Activated CD8-positive, alpha-beta memory T cell treated with anti-CD3 and anti-CD28 coated beads for 1 hour (primary cell): ENCODE measurements at places on chromosomes 2 and 18.

GRCh38 chr2:1766851-1767811 lies 22.8 kb upstream of the PXDN start:
- DNase-seq, result no peak

DNA sequence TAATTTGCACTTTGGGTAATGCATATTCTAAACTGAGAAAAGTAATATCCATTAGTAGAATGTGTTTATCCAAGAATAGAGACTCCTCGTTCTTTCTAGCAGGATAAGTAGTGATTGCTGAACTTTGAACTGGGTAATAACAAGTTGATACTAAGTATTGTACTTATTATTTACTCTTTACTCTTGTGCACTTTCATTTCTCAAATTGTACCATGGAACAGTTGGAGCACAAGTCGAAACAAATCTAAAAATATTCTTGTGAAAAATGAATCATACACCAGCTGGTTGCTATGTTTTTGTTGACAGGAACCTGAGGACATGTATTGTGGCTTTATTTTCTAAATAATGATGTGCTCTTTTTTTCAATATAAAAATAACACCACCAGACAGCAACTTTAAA lies 111.9 kb downstream of the RGPD3 start:
- DNase-seq, result no peak

DNA sequence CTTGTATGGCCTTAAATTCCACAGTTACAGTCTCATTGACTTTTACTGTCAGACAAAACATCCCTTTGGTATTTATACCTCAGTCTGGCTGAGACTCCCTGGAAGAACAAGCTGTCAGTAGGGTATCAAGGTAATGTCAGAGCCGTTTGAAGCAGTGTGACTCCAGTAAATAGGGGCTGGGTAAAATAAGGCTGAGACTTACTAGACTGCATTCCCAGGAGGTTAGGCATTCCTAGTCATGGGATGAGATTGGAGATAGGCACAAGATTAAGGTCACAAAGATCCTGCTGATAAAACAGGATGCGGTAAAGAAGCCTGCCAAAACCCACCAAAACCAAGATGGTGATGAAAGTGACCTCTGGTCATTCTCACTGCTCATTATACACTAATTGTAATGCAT lies 219.5 kb upstream of the SKOR2 start:
- no peak for DNase-seq

- no peak for DNase-seq
These were observed 252.5 kb upstream of the SIX2 start for GRCh38 chr2:45261746-45262145.

DNA sequence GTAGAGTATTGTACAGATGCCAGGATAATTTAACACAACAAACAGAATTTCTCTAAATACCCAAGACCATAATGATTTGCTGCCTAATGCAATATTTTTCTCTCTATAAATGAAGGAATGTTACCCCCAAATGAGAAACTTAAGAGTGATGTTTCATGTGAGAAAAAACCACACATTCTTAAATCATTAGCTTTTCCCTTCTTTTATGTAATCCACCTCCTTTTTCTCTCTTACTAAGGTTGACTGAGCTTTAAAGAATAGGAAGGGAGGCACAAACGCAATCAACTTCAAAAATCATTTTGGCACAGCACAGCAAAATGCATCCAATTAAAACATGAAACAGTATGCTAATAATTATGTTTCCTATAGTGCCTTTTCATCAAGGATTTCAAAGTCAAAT lies 698.1 kb upstream of the CDH2 start:
- no peak for DNase-seq

- DNase-seq, result no peak
These were observed 42.0 kb upstream of the CREB1 start for GRCh38 chr2:207487650-207488311.

GRCh38 chr2:148817210-148817708 lies 57.8 kb upstream of the KIF5C start:
- no peak for DNase-seq

DNA sequence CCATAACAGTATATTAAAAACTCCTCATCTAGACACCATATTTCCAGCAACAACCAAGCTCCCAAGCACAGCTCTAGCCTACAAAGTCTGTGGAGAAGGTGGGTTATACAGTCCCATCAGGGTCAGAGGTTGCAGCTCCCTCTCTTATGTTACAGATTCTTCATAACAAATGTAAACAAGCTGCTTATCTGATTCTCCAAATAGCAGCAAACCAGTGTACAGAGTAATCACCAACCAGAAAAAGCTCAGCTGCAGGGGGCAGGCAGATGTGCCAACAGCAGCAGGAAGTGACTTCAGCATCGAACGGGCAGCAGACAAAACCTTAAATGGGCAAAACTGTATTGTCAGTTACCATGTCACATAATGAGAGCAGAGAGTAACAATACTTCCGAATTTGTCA lies 52.9 kb upstream of the NABP1 start:
- no peak for DNase-seq

GRCh38 chr2:75560022-75560767 lies 544 bp downstream of the EVA1A start:
- DNase-seq, result no peak

- no peak for DNase-seq
These were observed 92.2 kb downstream of the STPG4 start for GRCh38 chr2:47062681-47063537.

DNA sequence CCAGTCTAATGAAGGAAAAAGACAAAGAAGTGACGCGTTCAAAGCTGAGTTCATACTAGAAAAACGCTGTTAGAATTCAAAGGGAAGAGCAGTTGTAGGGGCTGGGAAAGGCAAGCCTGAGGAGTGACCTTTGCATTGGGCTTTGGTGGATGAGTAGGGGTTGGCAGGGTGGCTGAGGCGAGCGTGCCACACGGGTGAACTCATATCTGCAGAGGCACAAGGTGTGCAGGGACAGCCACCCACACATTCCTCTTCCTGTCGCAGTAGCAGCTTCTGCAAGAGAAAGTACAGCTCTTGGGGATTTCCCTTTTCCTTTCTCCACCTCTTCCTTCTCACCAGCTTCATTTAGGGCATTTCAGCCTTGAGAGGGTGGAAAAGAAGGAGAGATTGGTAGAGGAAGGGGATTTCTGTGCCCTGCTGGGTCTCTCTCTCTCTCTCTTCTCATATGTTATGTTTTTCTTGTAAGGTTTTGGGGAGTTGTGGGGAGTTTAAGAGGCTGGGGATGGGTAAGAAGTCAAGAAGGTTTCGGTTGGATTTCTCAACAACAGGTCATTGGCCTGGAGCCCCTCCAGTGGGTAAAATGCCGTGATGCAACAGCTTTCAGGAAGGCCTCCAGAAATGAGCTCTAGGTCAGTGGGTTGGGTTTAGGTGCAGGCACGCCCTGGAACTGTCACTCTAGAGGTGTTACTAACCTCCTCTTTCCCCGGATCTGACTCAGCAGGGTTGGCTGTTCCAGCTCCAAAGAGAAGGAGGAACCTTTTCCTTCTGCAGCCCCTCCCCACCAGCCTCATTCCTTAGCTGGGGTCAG lies 40.1 kb downstream of the ODC1 start:
- DNase-seq, result no peak

- DNase-seq, result no peak
These were observed 46.4 kb downstream of the ASXL2 start for GRCh38 chr2:25831746-25832449.

GRCh38 chr2:3355951-3356569 lies 21.6 kb downstream of the EIPR1 start:
- DNase-seq, result no peak

DNA sequence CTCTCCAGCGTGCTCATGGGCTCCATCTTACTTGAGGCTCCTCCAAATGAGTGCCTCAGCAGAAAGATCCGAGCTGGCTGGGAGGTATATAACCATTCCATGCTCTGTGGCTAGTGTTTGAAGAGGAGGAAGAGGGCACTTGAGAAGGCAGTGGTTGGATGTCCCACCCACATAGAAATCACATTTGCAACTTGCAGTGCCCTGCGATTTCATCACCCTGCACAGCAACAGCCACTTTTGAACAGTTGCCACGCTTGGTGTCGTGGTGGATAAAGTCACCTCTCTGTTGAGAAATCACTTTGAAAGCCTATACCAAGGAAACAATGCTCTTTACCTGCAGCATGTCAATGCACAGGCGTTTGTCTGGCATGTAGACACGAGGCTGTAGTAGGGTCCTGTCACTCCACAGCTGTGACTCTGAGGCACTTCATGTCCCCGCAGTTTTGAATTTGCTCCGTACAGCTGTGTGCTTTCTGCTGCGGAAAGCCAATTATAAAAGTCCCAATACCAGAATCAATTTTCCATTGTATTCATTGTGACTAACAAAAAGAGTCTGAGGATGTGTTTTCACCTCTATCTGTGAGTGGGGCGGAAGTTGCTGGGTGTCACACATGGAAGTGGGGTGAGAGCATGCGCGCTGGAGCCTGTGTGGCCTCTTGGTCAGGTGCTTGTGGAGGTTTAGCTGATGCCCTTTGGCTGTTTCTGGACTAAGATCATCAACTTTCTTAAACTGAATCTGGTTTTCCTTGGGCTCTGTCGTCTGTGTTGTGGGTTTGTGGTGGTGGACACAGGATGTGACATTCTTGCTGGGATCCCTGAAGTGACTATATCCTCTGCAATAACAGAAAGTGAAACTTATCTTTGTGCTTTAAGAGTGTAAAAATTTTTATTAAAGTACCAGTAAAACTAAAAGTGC lies 2.8 kb downstream of the CNDP2 start:
- DNase-seq, result peak; percentile 59

DNA sequence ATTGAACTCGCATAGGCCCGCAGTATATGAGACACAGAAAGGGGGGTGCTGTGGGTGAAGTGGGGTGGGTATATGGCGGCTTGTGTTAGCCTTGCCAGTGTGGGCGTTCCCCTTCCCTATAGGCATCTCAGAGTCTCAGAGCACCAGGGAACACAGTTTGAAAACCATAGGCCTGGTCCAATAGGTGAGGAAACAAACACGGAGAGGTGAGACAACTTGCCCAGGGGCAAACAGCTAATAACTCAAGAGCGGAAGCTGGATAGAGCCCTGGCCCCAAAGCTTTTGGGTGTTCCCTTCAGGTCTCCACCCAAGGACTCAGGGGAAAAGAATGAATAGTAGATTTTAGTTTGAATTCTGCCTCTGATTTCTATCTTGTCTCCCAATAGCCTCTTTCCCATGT lies 7.9 kb downstream of the LIPG start:
- no peak for DNase-seq

DNA sequence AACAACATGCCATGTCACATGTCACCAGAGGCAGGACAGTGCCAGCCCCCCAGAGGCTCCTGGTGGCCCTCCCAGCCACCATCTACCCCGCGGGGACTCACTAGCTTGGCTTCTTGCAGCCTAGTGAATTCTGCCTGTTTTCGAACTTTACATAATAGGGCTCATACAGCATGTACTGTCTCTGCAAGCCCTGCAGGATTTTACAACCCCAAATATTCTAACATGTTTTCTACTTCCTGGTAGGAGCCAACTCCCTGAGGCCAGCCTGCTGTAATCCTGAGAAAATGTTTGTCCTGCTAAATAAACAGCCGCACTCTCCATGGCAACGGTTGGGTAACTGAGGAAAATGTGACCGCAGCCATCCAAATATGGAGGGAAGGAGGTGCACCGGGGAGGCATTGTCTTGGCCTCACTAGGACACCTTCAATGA lies 2.7 kb downstream of the PER2 start:
- DNase-seq, result no peak

- no peak for DNase-seq
These were observed 225.0 kb downstream of the THSD7B start for GRCh38 chr2:136990316-136990715.

DNA sequence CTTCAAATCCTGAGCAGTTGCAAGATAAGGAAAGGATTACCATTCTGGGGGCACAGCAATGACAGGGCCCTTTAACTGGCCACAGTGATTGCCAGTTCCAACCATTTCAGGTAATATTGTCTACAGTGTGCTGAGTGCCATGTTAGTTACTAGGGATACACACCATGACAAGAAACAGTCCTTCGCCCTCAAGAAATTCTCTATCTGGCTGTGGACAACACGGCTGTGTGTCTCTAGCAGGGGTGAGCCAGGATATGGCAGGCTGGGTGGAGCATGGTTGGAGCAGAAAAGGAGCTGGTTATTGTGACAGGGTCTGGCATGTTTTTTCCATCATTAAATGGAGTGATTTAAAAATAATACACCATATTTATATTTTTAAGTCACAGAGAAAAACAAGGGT lies 31.0 kb downstream of the TSPYL6 start:
- DNase-seq, result no peak

GRCh38 chr2:54122939-54123338 lies 7.5 kb downstream of the ACYP2 start:
- DNase-seq, result no peak

GRCh38 chr2:160469621-160470204 lies 23.9 kb downstream of the RBMS1 start:
- DNase-seq, result no peak

DNA sequence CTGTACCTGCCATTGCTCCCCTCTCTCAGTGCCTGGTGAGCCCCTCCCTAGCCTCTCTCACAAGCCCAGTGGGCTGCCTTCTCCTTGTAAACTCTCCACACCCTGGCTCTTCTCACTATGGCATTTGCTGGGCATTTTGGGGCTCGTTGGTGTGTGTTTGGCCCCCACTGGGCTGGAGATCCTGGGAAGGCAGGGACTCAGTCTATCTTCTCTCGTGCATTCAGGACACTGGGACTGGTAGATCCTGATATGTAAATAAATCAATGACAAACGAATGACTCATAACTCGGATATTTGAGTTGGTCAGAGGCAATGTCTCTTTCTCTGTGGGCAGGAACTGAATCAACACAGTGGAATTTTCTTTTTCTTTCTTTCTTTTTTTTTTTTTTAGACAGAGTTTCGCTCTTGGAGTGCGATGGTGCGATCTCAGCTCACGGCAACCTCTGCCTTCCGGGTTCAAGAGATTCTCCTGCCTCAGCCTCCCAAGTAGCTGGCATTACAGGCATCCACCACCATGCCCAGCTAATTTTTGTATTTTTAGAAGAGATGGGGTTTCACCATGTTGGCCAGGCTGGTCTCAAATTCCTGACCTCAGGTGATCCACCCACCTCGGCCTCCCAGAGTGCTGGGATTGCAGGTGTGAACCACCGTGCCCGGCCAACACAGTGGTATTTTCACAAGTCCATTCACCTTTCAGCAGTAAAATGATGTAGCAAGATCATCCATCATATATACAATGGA lies 144.6 kb upstream of the SPRED2 start:
- DNase-seq, result no peak

DNA sequence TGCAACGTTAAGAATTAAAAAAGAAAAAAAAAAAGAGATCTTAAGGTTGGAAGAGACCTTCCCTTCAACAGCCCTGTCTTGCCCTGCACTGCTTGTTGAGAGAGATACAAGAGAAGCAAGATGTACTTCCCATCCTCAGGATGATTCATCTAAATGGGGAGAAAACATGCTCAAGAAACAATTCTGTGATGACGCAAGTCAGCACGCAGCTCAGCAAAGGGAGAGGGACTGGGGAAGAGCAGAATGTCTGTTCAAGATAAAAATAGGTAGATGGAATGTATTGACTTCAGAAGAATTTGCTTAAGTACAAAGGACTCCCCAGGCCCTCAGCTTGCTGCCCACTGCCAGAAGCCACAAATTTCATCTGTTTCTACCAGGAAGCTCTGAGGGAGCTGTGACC lies 198.2 kb upstream of the SPRED2 start:
- DNase-seq, result no peak

GRCh38 chr2:147844697-147845410 lies at the start of gene ACVR2A:
Gene ACVR2A (plus strand): TSS chr2:147845029. CDS start chr2:147845153, 124 bp downstream.
- no peak for DNase-seq
